ENCODE measurements at places on chromosomes 1 and 21. TPM values are rescaled to one million over a fixed set of nuclear protein-coding genes. Genes with fewer than 3 reads are reported as not detected.

GRCh38 chr1:33466159-33466558, 6.3 kb upstream of the ZSCAN20 start:
- no peak for DNase-seq

Gene TTLL10
- 1.7 TPM for total RNA-seq

Gene SPATA21
- not detected for total RNA-seq

Gene HSD11B1
- total RNA-seq: not detected
